ENCODE measurements at places on chromosomes 4 and X.
A peak's percentile ranks its signal among the peaks of the same experiment; 100 is the strongest.

GRCh38 chr4:55127521-55127920 is 2.1 kb upstream of the KDR start:
- no peak for DNase-seq

DNA sequence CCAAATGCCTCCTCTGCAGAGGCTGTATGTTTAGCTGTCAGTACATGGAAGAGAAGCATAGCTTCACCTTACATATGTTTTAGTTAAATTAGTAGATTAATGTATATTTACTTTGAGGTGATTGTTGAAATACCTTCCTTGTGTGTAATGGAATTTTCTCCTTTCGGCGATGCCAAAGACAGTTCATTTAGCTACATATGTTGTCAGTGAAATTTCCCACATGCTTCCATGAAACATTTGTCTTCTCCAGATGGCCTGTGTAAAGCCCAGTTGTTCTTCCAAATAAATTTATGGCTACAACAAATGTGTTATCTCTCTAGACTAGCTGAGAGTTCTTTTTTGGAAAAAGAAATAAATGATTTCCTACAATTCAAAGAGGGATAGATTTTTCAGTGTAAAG is 95.2 kb downstream of the GPAT3 start:
- peak; percentile 26 for DNase-seq

GRCh38 chr4:58611012-58611411 is 1500.8 kb upstream of the IGFBP7 start:
- DNase-seq, result no peak

GRCh38 chrX:24465532-24465865 is 413 bp downstream of the PDK3 start:
- no peak for DNase-seq

GRCh38 chr4:149349541-149349940 is 466.1 kb downstream of the IQCM start:
- no peak for DNase-seq

GRCh38 chrX:132481449-132481848 is 7.4 kb downstream of the MBNL3 start:
- DNase-seq, result no peak

- no peak for DNase-seq
These were observed 81.6 kb upstream of the HHIP start for GRCh38 chr4:144564358-144564757.

GRCh38 chrX:103211012-103211715 is 3.7 kb upstream of the BEX4 start:
- DNase-seq, result peak; percentile 33

- DNase-seq, result peak; percentile 70
These were observed 8.1 kb upstream of the GSX2 start for GRCh38 chr4:54091637-54092404.

GRCh38 chrX:70437011-70437410 is 7.6 kb upstream of the DLG3 start:
- no peak for DNase-seq

GRCh38 chr4:77488882-77489281 is 116.7 kb upstream of the CXCL13 start:
- no peak for DNase-seq

- DNase-seq, result no peak
These were observed 124.5 kb downstream of the DMD start for GRCh38 chrX:33086886-33087285.

GRCh38 chr4:74670583-74670982 is 123.7 kb downstream of the BTC start:
- no peak for DNase-seq
